ENCODE measurements at places on chromosomes 6 and 20.
A peak's percentile ranks its signal among the peaks of the same experiment; 100 is the strongest.

DNA sequence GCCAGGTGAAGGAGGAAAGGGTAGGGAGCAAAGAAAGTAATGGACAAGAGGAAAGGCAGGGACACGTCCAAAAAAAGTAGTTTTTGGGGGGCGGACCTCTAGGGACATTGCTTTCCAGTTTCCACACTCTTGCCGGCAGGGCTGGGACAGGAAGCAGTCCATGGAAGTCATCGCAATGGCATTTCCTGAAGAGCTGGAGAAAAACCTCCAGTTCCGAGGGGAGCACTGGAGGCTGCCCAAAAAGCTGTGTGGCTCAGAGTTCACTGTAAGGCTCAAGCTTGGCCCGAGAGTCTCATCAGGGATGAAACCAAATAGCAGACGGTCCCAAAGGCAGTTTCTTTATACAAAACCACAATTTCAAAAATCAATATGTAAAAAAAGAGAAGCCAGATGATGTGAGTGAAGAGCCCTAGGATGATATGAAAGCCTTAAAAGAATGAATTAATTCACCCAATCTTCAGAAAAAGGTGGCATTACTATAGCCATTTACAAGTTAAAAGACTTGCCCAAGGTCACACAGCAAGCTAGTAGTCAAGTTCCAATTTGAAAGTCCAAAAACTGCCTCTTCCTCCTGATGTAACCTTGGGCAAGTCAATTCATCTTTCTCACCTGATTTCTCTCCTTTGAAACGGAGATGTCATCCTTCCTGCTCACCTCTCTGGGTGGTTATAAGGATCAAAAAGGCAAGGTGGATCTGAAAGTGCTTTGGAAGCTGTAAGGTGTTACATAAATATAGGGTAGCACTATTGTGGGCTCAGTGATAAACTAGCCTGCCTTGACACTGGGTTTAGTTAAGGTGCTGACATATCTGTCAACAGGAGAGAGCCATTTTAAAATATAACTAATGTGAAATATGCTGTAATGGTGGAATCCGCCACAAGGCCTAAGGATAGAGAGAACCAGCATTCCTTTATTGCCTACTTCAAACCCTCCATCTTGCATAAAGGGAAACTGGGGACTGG lies 9.1 kb downstream of the BCL2L1 start:
- no peak for DNase-seq

DNA sequence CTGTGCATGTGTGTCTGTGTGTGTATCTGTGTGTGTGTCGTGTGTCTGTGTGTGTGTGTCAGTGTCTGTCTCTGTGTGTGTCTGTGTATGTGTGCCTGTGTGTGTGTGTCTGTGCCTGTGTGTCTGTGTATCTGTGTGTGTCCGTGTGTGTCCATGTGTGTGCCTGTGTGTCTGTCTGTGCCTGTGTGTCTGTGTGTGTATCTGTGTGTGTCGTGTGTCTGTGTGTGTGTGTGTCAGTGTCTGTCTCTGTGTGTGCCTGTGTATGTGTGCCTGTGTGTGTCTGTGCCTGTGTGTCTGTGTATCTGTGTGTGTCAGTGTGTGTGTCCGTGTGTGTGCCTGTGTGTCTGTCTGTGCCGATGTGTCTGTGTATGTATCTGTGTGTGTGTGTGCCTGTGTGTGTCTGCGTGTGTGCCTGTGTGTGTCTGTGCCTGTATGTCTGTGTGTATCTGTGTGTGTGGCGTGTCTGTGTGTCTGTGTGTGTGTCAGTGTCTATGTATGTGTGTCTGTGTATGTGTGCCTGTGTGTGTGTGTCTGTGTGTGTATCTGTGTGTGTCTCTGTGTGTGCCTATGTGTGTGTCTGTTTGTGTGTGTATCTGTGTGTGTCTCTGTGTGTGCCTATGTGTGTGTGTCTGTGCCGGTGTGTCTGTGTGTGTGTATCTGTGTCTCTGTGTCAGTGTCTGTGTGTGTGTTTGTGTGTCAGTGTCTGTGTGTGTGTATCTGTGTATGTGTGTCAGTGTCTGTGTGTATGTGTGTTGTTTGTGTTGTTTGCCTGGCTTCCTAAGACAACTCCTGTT lies 11.6 kb downstream of the SNPH start:
- no peak for DNase-seq

DNA sequence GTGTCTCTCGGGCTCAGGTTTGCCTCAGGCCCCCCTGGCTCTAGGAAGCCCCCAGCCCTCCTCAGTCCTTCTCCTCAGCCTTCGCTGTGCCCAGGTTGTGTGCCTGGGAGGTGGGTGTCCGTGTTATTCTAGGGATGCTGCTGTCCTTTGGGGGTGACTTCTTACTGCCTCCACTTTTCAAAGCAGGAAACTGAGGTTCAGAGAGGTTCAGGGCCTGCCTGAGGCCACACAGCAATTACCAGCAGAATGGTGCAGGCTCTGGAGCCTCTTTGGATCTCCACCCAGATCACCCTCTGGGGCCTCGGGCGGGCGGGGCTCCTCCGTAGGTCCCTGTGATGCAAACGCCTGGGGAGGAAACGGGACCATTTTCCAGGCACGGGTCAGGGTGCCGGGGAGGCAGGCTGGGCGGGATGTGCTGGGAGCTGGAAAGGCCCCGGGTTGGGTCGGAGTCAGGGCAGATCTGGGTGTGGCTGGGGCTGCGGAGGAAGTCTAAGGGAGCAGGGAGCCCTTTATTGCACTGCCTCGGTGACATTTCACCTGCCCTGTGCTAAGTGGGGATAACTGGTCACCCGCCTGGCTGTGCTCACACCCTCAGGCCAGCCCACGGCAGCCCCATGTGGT lies 23.2 kb downstream of the GATA5 start:
- no peak for DNase-seq

- DNase-seq, result no peak
Observed at GRCh38 chr6:66735106-66735890, 1028.3 kb upstream of the EYS start.

DNA sequence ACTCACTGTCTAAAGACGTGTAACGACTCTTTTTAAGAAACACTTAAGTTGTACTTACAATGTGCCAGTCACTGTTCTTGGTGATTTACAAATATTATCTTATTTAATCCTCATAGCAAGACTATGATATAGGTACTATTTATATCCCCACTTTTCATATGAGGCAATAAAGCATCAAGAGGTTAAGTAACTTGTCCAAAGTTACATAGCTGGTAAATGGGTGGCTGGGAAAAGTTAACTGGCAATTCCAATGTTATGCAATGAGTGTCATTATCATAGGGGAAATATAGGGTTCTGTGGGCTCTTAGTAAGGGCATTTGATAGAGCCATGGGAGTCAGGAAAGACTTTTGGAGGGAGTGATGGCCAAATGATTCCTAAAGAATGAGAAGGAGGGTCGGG lies 21.4 kb upstream of the RIPOR2 start:
- DNase-seq, result no peak

GRCh38 chr20:59178983-59179595 lies 15.5 kb downstream of the ZNF831 start:
- DNase-seq, result no peak

DNA sequence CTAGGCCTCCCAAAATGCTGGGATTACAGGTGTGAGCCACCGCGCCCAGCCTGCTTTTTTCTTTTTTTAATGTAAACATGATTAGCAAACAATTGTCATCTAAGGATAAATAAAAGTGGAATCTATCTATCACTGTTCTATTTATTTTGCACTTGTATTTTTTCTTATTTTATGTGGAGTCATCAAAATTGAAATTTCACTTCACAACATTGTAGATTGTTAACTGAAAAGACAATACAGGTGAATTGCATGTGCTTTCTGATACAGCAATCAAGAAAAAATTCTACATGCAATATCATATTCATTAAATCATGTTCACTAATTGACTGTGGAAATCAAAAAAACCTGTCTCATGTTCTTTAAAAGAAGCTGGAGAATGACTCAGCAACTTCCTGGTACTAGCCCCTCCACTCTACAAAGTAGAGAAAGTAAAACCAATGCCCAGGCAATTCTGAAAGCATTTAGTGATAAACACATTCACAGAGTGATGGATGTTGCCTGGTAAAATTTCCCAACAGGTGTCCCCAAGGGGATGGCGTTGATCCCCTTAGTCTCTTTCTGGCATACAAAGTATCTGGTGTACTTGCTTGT lies 10.7 kb upstream of the RFX6 start:
- no peak for DNase-seq

DNA sequence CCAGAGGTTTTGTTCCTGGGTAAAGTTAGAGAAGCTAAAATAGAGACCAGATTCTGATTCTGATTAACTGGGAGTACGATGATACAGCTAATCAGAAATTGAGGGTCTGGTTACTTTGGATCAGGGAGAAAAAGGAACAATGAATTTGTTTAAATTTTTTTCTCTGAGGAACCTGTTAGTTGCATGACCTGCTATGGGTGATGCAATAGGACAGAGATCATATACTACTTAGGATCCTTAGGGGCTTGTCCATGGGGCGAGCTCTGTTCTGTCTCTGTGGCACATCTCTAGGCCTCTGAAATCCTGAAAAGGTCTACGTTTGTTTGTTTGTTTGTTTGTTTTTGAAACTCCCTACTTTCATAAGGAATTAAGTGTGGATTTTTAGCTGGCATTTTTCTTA lies 166.1 kb upstream of the LAMP5 start:
- DNase-seq, result no peak

DNA sequence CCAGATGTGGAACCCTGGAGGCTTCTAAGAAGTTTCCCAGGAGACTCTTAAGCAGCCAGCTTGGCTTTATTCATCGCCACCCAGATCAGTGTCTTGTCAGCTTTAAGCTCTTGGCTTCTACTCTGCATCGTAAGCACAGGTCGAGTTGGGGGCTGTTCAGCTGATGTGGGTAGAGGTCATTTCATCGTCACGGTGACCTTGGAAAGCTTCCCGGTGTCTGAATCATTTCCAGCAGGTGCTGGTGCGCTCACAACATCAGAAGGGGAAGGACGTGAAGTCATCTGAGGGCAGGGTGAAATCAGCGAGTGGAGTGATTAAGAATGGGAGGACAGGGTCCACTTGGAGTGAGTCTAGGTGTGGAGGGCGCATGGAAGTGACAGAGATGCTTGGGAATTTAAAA lies 112.6 kb downstream of the SASH1 start:
- DNase-seq, result no peak

- DNase-seq, result peak; percentile 58
Observed at GRCh38 chr6:109491207-109491938, 8.4 kb upstream of the ZBTB24 start.

- DNase-seq, result no peak
Observed at GRCh38 chr6:33207552-33208090, 679 bp upstream of the RING1 start.

DNA sequence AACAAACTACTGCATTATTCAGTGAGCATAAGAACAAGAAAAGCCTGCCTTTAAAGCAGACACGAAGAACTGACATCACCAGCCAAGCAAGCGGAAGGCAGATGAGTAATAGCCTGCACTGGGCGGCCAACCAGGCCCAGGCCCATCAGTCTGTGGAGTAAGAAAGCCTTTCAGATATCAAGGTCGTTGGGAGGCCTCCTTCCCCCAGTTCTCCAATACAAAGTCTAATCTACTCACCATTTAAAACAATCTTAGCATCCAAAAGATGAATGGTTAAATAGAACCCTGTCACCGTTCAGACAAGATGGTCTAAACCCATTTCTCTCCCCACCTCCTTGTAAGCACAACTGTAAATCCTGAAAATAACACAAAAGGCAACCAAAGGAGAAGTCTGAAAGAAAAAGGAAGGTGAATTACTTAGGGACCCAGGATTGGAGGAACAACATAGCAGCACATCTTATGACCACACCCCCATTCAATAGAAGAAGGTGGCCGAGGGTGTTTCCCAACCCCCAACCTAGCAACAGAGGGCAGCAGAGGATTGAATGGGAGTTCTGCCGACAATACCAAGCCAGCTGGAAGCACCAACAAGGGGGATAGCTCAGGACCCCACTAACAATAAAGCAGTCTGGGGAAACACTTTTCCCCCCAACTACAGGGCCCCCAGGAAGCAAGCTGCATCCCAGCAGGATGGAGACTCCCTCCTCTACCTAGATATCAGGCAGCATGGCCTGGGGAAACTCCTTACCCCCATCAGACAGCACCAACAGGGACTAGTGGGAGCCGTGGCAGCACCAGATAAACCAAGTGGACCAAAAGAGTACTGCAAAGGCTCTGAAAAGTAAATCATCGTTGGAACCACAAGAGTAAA lies 67.9 kb downstream of the ZHX3 start:
- DNase-seq, result no peak

DNA sequence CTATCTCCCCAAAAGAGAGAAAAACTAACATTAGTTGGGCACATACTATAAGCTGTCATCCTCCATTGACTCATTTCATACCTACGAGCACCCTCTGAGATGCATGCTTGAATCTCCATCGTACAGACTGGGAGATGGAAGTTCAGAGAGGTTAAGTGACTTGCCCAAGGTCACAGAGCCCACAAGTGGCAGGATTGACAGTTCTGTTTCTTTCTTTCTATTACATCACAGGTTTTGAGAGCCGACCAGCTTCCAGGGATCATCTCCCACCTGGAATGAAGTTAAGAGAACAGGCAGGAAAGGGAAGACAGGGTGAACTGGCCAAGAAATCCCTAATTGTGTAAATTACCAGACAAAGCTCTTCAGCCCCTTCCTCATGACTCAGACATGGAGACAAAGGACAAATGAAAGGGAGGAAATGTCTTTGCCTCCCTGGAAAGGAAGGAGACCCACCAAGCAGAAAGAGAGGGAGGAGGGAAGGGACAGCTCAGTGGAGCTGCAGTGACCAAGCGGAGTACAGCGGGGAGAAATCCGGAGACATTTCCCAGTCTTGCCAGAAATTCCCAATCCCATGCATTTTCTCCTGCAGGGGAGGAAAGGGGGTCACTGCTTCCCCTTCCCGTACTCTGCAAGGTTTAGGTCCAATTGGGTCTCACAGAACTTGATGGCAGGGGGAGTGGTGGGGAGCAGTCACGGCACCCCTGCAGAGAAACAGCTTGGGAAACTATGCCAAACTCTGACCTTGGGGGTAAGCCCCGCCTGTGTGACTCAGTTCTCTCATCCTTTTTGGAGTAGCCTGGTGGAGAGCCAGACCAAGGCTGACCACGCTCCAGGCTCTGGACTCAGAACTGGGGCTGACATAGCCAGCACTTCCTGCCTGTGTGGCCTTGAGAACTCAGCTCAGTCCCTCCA lies 154.3 kb downstream of the ANKRD60 start:
- no peak for DNase-seq

DNA sequence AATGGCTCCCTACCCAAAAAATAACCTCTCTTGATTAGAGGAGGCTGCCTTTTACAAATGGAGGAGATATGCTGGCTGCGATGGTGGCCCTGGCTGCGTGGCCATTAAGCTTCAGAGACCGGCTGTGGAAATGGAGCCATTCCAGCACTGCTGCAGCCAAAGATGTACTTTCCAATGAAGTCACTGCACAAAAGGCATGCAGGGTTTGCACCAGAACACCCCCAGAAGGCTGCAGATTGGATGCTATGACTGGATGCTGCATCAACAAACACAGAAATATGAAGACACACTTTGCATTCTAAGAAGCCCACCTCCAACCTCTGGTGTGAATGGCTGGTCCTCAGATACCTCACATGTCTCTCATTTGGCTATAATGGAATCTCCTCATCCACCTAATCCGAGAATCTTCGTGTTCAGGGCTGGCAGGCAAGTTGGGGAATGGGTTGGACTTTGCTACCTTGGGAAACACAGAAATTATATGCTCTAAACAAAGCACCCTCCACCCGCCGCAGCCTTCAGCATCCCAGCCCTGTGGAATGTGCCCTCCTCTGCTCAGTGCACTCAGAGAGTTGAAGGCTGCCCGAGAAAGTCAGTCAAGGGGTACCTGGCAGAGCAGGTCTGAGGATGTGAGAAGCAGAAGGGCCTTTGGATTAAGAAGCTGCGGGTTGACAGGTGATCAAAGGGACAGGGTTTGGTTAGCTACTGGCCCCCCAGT lies 35.3 kb downstream of the APCDD1L start:
- no peak for DNase-seq

All from activated CD4-positive, alpha-beta T cell treated with anti-CD3 and anti-CD28 coated beads, Interleukin-2, amount 10 ng/mL, durations not matched to agents 7 days and 5 days (primary cell).